ENCODE measurements at places on chromosomes 1 and 21.

DNA sequence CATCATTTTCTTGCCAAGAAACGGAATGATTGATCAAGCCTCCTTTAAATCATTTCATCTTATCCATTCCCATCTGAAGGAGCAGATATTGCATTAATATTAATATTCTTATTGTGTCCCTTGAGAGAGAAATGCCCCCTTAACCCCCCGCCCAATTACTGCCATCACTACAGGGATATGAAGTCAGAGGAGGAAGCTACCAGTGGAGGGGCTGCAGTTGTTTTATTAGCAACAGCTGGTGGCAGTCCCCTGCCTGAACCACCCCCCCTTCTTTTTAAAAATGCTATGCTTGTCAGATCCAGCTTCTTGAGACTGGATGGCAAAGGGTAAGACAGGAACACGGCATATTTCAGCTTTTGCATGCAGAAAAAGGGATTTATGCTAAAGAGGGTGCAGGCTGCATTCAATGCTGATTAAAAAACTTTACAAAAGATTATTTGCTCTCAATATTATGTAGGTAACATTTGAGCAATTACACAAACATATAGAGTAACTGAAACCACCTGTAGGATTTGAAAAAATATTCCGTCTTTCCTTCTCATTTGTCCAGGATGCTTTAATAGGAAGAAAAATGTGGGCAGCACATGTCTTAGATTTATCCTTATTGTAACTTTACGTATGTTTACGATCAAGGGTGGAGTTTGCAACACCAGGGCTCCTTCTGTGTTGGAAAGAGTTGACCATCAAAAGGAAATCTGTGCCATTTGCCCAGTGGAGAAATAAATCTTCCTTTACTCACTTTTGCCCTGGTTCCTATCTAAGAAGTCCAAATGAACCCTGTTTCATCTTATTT lies 77.7 kb downstream of the ZBTB18 start:
- DNase-seq, result no peak

GRCh38 chr1:220462752-220463151 lies 65.2 kb upstream of the MARK1 start:
- DNase-seq, result no peak

GRCh38 chr21:42818328-42818749 lies 61.0 kb downstream of the WDR4 start:
- DNase-seq, result peak; percentile 71

GRCh38 chr1:6807782-6808181 lies 22.5 kb downstream of the CAMTA1 start:
- no peak for DNase-seq

- no peak for DNase-seq
These were observed 4.5 kb downstream of the KRTCAP2 start for GRCh38 chr1:155168456-155169210.

DNA sequence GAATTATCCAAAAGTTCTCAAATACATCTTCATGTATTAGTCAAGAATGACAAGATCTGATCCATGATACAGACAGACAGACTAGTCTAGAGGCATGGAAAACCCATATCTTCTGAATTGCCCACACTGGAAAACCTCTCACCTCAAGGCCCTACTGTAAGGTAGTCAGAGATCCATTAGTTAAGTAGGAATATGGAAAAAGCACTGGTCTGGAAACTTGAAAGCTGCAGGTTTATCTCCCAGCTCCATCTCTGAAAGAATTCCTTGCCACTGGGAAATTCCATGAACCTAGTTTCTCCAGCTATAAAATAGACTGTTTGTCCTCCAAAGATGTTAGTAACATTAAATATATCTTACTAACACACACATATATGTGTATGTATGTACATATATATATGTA lies 169.2 kb downstream of the AKT3 start:
- DNase-seq, result no peak

DNA sequence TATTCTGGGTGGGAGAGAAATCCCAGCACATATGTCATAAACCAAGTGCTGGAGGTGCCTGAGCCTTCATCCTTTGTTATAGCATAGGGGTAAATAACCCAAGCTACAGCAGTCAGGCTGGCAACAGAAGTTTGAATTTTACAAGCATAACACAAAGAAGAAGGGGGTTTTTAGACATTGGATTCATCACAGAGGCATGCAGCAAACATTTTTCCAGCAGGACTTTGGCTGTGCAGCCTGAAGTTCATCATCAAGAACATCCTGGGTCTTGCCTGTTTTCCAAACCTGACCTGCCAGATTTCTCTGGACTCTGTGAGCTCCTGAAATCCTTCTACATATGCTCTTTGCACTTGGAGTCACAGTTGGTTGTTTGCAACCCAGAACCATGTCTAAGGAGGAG lies 16.2 kb downstream of the PTGER3 start:
- DNase-seq, result no peak

DNA sequence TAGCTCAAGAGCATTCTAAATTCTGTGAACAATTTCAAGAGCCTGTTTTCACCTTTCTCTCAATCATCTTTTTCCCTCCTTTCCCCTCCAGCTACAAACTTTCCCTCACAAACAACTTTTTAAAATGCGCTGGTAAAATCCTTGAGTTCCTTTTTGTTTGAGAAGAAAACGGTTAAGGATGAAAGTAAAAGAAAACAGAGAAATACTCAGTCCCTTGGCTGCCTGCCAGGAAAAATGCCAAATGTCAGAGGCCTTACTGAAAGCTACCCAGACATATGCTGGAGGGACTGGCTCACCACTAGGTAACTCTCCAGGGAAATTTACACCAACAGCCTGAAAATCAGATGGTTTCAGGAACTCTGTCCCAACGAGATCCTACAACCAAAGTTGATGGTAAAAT lies 11.0 kb upstream of the SERBP1 start:
- peak; percentile 74 for DNase-seq

DNA sequence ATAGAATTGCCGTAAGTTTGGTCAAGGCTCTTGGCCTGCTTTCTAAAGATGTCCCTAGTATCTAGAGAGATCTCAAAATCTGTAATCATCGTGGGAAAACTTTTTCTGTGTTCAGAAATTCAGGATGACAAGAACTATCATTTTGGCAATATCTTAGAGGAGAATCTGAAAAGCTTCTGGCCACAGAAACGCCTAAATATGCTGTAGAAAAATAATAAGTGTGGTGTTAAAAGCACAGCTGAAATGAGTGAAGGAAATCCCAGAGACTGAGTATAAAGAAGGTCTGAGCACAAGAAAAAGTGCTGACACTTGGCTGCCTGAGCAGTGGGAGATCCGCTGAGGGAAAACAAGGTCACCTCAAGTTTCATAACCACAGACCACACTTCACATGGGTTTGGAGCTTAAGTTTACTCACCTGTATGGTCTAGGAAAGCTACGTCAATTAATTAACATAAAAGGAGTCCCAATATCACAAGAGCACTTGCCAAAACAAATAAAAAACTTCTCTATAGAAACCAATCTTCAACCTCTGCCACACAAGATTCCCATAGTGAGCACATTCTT lies 235.2 kb upstream of the IRF2BP2 start:
- DNase-seq, result peak; percentile 63

DNA sequence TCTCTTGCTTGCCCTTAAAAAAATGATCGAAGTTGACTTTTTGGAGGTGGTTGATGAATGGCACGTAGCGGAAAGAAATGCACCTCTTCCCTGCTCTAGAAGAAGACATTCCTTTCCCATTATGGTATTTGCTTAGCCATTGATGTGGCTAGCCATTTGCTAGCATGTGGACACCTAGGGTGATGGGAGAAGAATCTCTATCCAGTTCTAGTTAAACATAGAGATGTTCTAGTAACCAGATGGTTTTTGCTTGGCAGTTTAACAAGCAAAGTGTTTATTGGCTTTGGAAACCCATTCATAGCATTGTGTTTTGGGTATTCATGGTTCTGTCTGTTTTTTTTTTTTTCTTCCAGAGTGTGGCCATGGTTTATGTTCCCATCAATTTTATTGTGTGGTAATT lies 78.9 kb downstream of the KCNJ6 start:
- DNase-seq, result no peak

DNA sequence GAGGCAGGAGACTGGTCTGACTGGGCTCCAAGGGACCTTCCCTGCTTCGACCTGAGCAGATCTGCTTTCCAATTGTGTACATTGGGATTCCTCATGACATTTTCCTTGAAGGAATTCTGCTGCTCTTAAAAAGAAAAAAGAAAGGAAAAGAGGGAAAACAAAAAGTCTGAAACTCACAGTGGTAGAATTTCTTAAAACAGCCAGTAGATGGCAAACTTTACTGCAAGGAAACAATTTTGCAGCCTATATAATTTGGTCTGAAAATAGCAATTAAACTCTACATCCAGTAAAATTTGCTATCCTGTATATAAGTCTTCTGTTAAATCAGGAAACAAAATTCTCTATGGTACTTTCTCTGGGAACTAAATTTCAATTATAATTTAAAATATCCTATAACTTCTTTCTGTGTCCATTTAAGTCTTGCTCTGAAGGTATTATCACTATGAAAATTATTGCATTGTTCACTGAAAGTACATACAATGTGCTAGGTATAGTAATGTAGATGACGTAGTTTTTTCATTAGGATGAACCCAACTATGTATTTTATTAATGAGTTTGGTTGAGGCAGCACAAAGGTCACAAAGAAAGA lies 59.8 kb downstream of the CRB1 start:
- DNase-seq, result no peak

DNA sequence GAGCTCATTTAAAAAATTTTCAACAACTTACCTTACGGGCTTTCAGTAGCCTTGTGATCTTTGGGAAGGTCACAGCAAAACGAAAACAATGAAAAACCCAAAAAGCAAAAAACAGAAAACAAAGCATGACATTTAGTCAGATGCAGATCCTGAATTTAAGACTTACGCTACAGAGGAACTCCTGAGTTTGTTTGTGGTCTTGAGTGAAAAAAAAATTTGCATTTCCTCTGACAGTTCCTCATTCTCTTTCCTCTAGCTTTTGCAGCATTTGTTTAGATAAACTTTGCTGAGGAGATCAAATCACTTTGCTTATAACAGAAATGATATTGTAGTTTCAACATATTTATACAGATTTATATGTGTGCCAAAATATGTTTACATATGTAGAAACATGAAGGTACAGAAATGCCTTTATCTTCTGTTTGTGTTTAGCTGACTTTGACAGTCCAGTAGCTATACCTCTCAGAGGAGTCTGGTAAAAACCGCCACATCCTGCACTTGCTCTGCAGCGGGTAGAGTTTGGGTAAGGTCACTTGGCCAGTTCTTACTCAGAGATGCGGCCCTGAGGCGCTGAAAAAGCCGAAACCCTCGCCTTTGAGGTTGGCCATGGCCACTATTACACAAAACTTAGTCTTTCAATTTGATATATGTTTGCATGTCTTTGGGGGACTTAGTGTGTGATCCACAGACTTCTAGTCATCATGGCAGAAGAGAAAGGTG lies 142.5 kb downstream of the TNR start:
- DNase-seq, result no peak

- DNase-seq, result peak; percentile 48
These were observed 65.1 kb downstream of the PIK3CD start for GRCh38 chr1:9716404-9717192.

- DNase-seq, result no peak
These were observed 97.8 kb downstream of the ZFYVE9 start for GRCh38 chr1:52239708-52240001.

GRCh38 chr1:37486680-37487618 lies 12.6 kb downstream of the ZC3H12A start:
- DNase-seq, result peak; percentile 86

DNA sequence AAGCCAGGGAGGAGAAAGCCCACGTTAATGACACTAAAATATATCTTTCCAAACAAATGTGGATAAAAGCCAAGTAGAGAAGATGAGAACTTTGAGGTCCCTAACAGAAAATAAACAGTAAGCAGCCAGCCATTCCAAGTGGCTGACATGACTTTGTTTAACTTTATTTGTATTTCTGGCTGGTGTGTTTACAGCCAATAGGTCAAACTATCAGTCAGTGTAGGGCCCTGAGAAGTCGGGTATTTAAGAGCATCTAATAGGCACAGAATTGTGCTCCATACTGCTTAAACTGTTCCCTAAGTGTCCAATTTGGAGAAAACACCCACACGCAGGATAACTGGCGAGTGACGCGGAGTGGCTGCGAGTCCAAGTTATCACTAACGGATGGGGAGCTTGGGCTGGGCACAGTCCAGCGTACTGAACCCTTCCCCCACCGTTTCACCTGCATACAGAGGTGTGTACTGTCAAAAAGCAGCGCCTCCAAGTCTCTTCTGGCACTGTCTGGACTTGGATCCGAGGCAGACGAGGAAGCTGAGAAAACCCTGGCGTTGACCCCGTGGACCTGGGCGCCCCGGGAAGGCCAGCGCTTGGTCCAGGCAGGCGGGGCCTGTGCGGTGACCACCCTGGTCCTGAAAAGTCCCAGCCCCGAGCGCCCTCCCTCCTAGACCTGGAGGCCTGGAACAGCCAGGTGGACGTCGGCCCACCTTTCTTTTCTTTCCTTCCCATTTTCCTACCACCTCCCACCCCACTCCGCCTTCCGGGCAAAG lies 662 bp upstream of the LGALS8 start:
- DNase-seq, result no peak

GRCh38 chr1:25651824-25652741 lies 35.5 kb downstream of the MAN1C1 start:
- no peak for DNase-seq

- no peak for DNase-seq
These were observed 11.4 kb downstream of the SKI start for GRCh38 chr1:2239384-2239985.

DNA sequence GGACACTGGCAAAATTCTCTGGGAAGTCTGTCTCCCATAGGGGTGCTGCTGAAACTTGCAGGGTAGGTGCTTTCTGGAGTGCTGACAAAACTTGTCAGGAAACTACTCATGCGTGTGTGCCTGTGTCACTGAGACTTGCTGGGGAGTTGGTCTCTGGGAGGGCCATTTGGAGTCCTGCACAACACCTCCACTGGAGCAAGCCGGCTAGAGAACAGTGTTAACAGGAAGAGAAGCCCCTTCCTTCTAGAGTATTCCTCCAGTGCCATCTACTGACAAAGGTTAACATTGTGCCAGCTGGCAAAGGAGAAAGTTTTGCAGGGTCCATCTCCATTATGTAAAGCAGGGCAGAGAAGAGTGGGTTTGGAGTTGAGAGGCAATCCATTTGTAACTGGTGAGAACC lies 30.0 kb downstream of the ZMYM4 start:
- DNase-seq, result no peak

- DNase-seq, result no peak
These were observed 109.5 kb downstream of the PSMG1 start for GRCh38 chr21:39073717-39074116.

DNA sequence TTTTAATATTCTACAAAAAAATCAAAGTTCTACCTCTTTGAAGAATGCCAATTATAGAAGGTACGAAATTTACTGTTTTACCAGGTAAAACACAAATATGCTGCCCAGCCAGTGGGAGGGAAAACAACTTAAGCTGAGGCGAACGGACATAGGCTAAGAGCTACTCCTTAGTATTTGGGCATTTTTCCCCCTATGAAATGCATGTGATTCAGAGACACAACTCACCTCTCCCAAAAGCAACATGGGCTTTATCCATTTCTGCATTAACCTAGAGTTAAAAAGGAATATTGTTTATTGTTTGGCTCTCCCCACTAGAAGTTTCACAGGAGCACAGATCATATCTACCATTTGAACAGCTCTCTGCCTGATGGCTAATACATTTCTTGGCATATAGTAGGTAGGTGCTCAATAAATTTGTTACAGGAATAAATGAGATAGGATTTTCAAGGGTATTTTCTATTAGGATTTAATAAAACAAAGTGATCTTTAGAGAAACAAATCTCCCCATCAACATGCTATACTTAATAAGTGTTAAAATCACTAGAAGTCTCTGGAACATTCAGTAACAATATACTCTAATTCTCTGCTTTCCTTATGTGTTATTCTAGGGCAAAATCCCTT lies 2.4 kb upstream of the SORT1 start:
- no peak for DNase-seq

- no peak for DNase-seq
These were observed 30.5 kb upstream of the NTNG1 start for GRCh38 chr1:107110326-107110725.

GRCh38 chr1:59926381-59927123 lies at the start of gene CYP2J2:
TSS of gene CYP2J2 (minus strand) at chr1:59926773. CDS start at chr1:59926746, 27 bp downstream.
- DNase-seq, result peak; percentile 46

Measured in activated CD4-positive, alpha-beta T cell treated with anti-CD3 and anti-CD28 coated beads for 48 hours (primary cell).